ENCODE measurements at places on chromosomes 2 and 18.

GRCh38 chr2:8645176-8645831, 36.6 kb upstream of the ID2 start:
- DNase-seq, result no peak

DNA sequence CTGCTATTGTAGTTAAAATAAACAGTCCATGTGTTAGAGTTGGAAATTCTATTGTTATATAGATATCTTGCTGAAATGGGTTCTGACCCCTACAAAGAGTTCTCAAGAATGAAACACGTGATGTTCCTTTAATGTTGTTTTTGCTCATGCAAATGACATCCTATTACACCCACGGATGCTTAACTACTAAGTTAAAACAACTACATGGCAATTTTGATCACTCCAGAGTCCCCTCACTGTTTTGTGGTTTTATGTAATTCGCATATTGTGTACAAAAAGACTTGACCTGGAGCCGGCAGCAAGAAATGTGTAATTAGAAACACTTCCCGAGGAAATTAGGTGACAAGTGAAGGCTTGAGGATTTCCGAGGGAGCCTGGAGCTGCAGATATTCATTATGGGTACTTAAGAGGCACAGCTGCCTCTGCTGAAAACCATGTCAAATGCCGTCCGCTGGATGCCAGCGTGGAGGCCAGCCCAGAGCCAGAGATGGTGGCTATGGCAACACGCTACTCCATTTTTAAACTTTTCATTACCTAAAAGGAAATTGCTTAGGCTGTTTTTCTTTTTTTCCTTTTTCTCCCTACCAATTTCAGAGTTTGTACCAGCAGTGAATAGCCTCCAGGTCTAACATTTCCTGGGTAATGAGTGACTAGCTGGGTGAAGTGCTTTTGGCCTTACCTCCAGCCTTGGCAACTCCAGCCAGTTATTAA, 21.0 kb upstream of the CABLES1 start:
- DNase-seq, result no peak

- no peak for DNase-seq
These were observed 111.3 kb downstream of the NYAP2 start for GRCh38 chr2:225510796-225511195.

GRCh38 chr2:39512434-39512935, 75.4 kb upstream of the MAP4K3 start:
- DNase-seq, result no peak

DNA sequence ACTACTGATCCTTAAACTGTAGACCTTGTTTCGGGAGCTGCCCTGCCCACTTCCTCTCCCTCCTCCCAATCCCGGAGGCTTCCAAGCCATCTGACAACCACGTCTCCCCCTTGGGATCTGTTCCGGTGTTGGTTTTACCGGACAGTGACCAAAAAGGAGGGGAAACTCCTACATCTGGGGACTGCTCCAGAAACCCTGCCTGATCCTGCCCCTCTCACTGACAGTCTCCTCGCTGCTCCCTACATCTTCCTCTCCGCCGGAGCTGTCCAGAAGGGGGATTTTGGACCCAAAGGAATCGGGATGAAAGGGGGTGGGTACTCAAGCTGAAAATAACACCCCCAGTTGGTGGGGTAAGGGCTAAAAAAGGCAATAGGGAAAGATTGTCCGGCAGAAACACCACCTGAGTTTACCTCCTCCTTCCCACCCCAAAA, 1.5 kb downstream of the INO80D start:
- no peak for DNase-seq

DNA sequence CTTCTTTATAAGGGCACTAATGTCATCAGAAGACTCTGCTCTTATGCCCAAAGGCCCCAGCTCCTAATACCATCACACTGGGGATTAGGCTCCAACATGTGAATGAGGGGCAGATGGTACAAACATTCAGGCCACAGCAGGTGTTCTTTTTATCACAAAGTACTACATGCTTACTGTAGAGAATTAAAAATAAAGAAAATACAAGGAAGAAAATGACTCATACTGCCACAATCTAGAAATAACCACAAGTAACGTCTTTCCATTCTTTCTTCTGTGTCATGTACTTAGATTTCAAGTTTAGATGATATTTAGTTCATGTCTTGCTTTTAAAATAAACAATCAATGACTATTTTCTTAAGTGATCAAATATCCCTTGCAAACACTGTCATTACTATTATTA, 100.3 kb upstream of the NEDD4L start:
- no peak for DNase-seq

DNA sequence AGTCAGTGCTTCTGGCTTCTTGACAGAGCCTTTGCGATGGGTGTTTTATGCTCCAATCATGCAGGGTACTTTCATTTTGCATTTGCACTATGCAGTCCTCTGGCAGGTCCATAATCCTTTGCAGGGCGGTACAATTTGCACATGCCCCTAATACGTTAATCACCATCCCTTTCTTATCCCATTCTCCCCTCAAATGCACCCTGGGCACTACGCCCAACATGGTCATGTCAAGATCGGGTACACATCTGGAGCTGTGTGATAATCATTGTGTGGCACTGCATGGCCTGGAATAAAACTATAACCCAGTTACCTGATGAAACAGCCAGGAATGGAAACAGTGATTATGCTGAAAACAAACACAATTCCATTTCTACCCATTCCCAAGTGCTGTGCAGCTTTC, 27.7 kb downstream of the LOXHD1 start:
- DNase-seq, result no peak

Measured in NCI-H187 treated with DMSO at 0.1 percent for 48 hours (cell line).